HCT116 (cell line): ENCODE measurements at places on chromosomes 3 and 15. TPM values are rescaled to one million over a fixed set of nuclear protein-coding genes. Genes with fewer than 3 reads are reported as not detected.

- DNase-seq: no peak
- no peak overlapping the region for H3K4me3 ChIP-seq
- peaks cover 2% of the 10 kb centered on the region; the same call in 1 of the 2 replicates for H3K36me3 ChIP-seq
- no peak overlapping the region for H3K27ac ChIP-seq
Measured at GRCh38 chr3:185632996-185633395, 46.9 kb downstream of the SENP2 start.

The FANCD2OS gene
- not detected for total RNA-seq

DNA sequence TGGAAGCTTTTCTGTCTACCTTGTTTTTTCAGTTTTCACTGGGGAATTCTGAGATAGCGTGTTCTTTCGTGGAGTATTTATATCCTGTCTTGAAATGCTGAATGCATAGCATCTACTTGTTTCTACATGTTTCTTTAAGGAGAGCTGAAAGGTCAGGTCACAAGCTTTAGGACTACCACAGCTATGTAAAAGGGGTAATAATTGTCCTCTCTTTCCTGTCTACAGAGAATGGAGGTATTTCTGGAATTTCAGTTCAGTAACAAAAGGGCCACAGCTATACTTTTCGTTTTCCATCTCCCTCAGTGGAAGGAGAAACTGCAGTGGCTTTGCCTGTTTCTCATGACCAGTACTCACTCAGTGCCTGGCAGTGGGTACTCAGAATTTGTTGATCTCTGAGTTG lies 4.7 kb downstream of the INAFM2 start:
- DNase-seq: no peak
- H3K4me1 ChIP-seq: peaks cover 8% of the 10 kb centered on the region; the same call in 1 of the 2 replicates
- H3K4me3 ChIP-seq: no peak overlapping the region

DNA sequence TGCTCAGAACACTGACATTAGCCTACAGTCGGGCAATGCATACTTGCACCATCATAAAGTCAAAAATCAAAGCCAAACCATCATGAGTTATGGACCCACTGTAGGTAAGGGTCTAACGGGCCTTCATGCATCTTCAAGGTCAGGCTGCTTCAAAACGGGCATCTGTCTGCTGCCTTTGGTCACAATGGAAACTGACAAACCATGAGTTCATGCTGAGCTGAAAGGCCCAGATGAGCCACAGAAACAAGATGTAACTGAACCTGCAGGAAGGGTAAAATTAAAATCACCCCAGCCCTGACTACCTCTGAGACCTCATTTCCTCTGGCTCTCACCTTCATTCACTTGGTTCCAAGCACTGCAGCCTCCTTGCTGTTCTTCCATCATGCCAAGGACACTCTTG lies 143.8 kb downstream of the ERC2 start:
- H3K36me3 ChIP-seq: no peaks in the 10 kb centered on the region
- no peak for DNase-seq
- H3K4me1 ChIP-seq: no peaks in the 10 kb centered on the region
- H3K27ac ChIP-seq: no peak overlapping the region
- H3K27me3 ChIP-seq: peaks cover 23% of the 10 kb centered on the region
- H3K4me3 ChIP-seq: no peak overlapping the region

DNA sequence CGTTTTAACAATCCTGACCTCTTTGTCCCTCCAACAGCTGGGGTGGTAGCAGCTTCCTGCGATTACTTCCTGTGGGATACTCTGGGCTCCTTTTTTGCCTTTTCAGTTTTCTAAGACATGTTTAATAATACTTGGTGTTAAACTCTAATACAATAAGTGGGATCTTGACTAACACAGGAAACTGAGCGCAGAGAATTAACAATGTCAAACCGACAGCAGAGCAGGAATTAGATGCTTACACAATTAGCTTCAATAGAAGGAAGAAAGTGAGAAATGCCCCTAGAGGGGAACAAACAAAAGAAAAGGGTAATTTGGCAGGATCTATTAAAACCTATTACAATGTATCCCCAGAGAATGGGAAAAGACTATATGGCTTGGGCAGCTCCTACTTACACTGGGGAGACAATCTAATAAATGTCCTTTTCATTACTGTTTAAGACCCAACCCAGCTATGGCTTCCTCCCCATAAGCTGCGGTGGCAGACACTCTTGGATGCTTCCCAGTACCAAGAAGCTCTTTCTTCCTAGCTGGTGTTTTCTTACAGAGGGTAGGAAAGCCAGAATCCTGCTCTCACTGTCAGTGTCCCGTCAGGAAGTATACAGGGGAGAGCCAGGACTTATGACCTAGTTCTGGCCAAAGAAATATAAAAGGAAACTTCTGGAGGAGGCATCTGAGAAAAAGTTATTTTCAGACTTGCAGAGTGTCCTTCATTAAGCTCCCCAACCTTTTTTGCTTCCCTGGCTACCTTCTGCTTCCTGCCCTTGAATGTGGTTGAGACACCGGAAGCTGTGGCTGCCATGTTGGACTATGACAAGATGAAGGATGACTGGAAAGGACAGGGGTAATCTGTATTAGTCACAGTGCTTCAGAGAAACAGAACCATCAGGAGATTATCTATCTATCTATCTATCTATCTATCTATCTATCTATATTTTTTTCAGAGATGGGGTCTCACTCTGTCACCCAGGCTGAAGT lies 194.1 kb upstream of the KBTBD8 start:
- no peaks in the 10 kb centered on the region for H3K36me3 ChIP-seq
- H3K27me3 ChIP-seq: no peaks in the 10 kb centered on the region; the same call in 1 of the 2 replicates
- no peak overlapping the region for H3K4me3 ChIP-seq
- no peaks in the 10 kb centered on the region for H3K4me1 ChIP-seq

DNA sequence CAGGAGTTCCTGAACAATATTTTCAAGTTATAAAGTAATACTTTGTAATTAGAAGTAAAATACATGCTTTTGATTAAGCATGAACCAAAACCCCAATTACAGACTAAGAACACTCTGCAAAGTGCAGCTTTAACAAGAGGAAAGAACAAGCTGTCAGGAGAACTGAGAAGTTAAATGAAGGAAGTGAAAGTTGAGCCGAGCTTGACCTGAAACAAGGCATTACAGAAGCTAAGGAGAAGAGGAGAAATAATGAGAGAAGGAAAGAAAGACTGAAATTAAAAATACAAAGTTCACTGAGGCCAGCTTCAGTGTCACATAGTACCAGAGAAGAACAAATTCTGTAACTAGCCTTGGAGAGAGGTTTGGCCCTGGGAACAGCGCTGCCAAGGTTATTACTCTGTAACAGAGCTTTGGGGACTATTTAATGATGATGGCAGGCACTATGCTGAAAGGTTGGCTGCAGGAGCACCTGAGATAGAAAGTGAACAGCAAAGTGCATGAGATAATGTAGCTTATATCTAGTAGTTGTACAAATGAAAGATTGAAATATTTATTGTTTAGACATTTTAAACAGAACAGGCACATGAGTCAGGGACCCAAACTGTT lies 241.9 kb upstream of the PEX5L start:
- H3K4me3 ChIP-seq: no peak overlapping the region
- DNase-seq: no peak
- no peaks in the 10 kb centered on the region for H3K4me1 ChIP-seq
- no peaks in the 10 kb centered on the region for H3K36me3 ChIP-seq
- H3K27ac ChIP-seq: no peak overlapping the region

The SEMA6D gene
- 0.02 TPM for total RNA-seq

DNA sequence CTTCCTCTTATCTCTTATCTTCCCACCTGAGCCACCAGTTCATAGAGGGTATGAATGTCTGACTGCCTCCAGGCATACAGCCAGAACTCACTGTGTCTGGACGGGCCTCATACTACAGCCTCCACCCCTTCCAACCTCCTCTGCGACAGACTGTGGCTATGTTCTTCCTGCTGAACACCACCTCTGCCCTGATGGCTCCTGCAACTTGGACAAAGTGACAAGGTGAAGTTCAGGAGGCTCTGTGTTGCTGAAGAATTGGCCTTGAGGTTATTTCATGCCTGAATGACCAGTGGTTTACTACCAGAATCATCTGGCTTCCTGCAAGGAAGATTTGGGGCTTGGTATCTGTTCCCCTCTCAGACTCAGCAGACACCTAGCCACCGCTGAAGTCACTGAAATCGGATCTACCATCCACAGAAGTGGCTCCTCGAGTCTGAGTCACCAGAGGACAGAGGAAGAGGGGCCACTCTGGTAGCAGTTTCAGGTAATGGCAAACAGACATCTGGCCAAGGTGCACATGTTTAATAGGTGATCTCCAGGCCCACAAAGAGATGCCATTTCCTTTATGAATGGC lies 14.2 kb upstream of the ULK3 start:
- no peak overlapping the region; the same call in 1 of the 2 replicates for H3K4me3 ChIP-seq
- H3K27ac ChIP-seq: peak overlapping the region; percentile 28; the same call in 1 of the 2 replicates
- H3K36me3 ChIP-seq: no peaks in the 10 kb centered on the region
- no peaks in the 10 kb centered on the region for H3K27me3 ChIP-seq
- H3K4me1 ChIP-seq: no peaks in the 10 kb centered on the region; the same call in 1 of the 2 replicates

DNA sequence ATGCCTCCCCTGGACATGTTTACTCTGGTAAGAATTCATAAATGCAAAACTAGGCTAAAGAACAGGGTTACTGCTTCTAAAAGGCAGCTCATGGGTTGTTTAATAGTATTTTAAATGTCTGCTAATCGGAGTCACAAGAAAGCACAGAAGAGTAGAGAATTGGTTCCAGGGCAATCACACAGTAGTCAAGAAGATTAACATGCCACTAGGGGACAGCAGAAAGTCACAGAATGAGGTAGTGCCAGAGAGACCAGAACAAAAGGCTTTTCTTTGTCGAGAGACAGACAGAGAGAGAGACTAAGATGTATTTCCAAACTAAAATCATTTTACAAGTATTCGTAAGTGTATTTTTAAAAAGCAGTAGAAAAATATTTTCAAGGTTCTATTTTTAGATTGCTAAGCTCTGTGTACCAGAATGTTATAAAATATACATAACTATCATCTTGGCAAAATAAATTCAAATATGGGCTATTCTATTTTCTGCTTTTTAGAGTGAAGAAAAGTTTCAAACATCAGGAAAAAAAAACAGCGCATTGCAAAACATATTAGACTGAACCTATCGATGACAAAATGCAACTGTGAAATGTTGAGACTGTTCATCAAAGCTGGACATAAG lies 78.3 kb upstream of the CDIN1 start:
- H3K4me3 ChIP-seq: no peak overlapping the region
- DNase-seq: peak; percentile 69
- H3K27ac ChIP-seq: peak overlapping the region; percentile 30; the same call in 1 of the 2 replicates
- peaks cover 11% of the 10 kb centered on the region for H3K4me1 ChIP-seq

- DNase-seq: no peak
- peaks cover 13% of the 10 kb centered on the region for H3K4me1 ChIP-seq
- H3K4me3 ChIP-seq: no peak overlapping the region
Measured at GRCh38 chr15:74453925-74454763, 6.8 kb downstream of the UBL7 start.

GRCh38 chr15:31485431-31485830 lies 158.8 kb downstream of the KLF13 start:
- no peak overlapping the region for H3K4me3 ChIP-seq
- H3K27me3 ChIP-seq: no peaks in the 10 kb centered on the region
- DNase-seq: no peak
- no peak overlapping the region for H3K27ac ChIP-seq

The CCR1 gene
- total RNA-seq: 0.10 TPM

The IGDCC3 gene
- 0.44 TPM for total RNA-seq

DNA sequence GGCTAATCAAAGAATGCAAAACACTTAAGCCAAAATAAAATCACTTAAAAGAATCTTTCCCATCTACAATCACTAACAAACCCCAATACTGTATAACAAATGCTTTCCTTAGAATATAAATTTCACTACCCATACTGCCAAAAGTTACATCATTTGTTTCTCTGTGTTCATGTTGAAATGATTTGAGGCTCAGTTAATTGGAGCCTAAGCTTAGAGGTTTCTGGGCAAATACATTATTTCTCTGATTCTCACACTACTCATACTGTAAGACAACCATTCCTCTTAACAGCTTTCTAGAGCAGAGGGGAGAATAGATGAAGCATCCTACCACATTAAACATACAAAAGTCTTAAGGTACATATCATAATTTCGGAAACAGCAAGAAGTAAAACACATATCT lies 2.1 kb downstream of the RIOX2 start:
- H3K4me1 ChIP-seq: peaks cover 6% of the 10 kb centered on the region
- no peak overlapping the region for H3K27ac ChIP-seq
- no peak for DNase-seq
- no peaks in the 10 kb centered on the region for H3K27me3 ChIP-seq

DNA sequence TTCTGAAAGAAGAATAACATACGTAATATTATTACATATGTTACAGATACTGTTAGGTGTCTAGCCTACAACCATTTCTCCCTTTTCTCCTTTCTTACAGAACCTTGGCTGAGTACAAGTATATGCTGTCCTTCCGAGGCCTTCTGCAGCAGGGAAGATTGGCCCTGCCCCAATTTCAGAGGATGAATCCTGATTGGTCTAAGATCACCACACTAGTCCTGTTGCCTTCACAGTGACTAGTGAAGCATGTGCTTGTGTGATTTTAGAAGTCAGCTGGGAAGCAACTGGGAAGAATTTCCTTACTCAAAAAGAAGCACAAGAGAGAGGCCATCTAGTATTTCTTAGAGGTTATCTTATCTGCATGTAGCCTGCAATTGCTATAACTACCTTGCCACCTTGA lies 30.6 kb upstream of the MECOM start:
- H3K27ac ChIP-seq: no peak overlapping the region
- H3K4me3 ChIP-seq: no peak overlapping the region
- no peaks in the 10 kb centered on the region for H3K36me3 ChIP-seq
- H3K4me1 ChIP-seq: no peaks in the 10 kb centered on the region

DNA sequence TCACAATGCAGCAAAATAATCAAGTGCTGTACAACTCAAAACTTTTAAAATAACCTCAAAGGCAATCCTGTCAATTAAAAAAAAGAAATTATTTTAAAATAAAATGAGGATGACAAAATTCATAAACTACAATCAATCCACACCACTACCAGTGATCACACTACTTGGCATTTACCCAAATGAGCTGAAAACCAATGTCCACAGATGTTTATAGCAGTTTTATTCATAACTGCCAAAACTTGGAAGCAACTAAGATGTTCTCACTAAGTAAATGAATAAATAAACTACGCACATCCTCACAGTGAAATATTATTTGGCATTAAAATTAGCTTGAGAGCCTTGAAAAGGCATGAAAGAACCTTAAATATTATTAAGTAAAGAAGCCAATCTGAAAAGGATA lies 121.3 kb downstream of the STAG1 start:
- H3K27ac ChIP-seq: no peak overlapping the region
- no peaks in the 10 kb centered on the region for H3K36me3 ChIP-seq
- H3K27me3 ChIP-seq: no peaks in the 10 kb centered on the region
- DNase-seq: no peak
- H3K4me3 ChIP-seq: no peak overlapping the region

DNA sequence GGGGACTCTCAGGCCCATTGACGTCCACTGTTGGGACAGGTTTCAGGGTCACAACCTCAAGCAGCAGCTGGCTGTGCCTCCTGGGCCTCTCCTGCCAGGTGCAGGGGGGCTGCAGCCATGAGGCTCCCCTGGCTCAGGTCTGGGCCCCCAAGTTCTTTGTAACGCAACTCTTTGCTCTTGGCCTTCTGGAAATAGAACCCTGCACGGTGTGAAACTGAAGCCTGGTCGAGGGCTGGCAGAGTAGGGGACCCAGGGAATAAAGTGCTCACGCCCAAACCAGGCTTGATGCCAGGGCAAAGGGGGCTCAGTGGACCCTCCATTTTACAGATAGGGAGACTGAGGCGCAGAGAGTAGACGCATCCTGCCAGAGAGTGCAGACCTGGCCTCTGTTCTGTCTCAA lies 771 bp downstream of the CALML4 start:
- H3K27me3 ChIP-seq: no peaks in the 10 kb centered on the region
- H3K4me1 ChIP-seq: peaks cover 20% of the 10 kb centered on the region
- no peak for DNase-seq
- H3K4me3 ChIP-seq: no peak overlapping the region
